ENCODE measurements at places on chromosomes 11 and 22.

DNA sequence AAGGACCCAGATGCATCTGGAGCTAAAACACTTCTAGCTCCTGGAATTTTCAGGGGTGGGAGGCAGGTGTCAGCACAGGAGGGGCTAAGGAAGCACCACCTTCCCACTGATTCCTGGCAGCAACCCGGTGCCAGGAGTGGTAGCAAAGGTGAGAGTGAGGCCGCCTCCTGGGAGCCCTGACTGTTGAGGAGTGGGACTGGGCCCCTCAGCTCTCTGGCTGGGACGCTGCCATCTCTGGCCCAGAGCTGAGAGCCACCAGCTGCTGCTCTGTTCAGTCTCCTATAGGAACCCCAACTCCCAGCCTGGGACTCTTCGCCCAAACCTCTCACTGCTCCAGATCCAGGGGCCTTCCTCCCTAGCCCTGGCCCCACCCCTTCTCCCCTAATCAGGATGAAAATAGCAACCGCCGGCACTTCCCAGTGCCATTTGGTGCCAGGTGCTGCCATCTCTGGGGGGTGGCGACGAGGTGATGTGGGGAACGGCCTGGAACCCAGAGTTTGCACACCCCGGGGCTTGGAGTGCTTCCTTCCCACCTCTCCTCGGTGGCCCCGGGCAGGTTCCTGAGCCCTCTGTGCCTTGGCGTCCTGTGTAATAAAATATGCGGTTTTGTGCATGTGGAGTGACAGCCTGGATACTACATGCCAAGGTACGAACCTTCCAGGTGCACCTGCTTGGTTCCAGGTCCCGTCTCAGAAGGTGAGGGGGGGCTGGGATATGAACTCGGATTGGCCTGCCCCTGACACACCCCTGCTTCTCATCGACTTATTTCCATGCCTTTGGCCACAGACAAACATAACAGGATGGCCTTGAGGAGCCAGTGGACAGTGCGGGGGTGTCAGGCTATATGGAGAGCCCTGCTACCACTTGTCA lies 35.7 kb upstream of the CELSR1 start:
- no peak for DNase-seq

GRCh38 chr11:86800076-86800959 lies at the start of gene PRSS23:
TSS of gene PRSS23 (plus strand) at chr11:86800542. CDS start at chr11:86807644, 7,102 bp downstream.
- peak; percentile 44 for DNase-seq

DNA sequence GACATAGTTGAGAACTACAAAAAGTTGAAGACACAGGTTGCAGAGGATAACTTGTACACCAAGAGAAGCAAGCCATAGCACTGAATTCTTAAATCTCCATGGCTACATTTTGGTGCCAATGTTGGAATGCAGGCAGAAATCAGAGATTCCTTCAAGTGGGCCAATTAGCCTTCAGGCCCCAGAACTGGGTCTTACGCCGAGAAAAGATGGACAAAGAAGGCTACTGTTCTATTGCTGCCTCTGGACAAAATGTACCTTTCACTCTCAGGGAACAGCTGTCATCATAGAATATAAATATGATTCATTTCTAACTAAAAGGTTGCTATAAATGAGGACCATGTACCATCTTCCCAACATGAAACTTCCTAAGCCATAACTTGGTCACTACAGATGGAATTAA lies 13.7 kb downstream of the TMEM216 start:
- DNase-seq: no peak

DNA sequence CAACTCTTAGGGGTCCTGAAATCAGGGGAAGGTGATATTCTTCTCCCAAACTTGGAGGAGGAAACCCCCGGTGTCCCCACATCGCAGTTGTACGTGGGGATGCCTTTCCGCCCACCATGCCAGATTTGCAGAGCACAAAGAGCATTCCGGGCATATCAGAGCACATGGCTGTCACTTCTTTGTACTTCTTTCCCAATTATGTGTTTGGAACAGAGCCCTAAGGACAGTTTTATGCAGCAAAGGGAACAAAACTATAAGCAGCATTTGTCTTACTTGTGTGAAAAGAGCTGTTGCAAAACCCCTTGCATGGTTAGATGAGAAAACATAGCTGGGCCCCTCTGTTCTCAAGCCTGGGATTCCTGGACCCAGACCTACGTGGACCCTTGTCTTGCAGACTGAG lies 41.2 kb downstream of the NTM start:
- DNase-seq: no peak

GRCh38 chr11:88284336-88285050 lies 53.0 kb downstream of the CTSC start:
- peak; percentile 19 for DNase-seq

- peak; percentile 56 for DNase-seq
Observed at GRCh38 chr22:23696326-23696851, 5.6 kb downstream of the RGL4 start.

- DNase-seq: peak; percentile 68
Observed at GRCh38 chr22:21876486-21877176, 9.2 kb upstream of the MAPK1 start.

DNA sequence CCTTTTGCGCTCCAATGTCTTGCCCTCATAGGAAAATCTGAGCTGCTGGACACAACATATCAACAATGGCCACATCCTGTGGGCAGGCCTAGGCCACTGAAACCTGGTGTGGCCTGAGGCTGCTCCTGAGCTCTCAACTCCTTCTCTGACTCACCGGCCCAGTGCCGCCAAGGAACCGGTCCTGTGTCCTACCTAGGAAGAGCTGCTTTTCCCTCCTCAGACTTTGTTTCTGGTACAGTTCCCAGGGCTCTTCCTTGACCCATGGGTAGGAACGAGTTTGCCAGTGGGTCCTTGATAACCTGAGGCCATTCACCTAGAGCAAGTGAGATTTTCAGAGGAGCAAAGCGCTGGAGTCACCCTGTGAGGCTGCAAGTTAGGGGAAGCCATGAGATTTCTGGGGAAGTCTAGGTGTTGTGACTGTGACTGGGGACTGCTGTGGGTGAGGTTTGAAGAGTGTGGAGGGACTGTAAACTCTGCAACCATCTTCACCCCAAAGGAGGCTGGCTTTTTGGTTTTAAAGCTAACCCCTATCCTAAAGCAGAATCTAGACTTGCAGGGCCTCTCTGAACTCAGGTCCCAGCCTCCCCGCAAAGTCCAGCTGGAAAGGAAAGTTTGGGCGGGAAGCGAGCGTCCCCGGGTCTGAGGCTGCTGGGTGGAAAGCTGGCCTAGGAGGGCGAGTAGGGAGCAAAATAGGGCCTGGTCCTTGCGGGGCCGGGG lies 12.0 kb upstream of the PAX6 start:
- DNase-seq: no peak

DNA sequence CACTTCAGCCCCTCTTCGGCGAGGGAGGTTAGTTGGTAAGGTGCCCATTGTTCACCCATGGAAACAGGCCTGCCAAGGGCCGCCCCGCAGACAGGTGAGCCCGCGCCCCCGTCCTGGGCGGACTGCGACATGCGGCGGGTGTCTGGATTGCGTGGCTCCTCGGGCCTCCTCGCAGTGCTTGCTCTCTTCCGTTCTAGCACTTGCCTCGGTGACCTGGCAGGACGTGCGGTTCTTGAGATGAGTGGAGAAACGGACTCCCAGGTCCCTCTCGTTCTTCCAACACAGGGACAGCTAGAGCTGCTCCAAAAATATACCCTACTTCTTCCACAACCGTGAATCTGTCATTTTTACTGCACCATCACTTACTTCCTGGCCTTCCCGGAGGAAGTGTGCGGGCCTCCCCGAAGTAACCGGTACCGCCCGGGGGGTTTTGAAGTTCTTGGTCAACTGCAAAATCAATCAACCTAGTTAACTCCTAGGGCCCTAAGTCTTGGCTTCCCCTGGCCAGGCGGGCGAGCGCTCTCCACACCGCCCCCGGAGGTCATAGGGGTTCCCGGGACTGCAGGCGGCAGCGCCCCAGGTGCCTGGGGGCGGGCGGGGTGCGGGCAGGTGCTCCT lies 745 bp upstream of the ZBTB44 start:
- no peak for DNase-seq

GRCh38 chr11:73218106-73218829 lies at the start of gene P2RY2:
TSS of gene P2RY2 (plus strand) at chr11:73218281. CDS start at chr11:73234160, 15,879 bp downstream.
- DNase-seq: no peak

GRCh38 chr22:23539135-23539838 lies 40.8 kb downstream of the IGLL1 start:
- peak; percentile 69 for DNase-seq

GRCh38 chr22:19595532-19595931 lies 71.3 kb upstream of the CLDN5 start:
- DNase-seq: no peak

- DNase-seq: no peak
Observed at GRCh38 chr11:76561245-76561644, 109.3 kb downstream of the LRRC32 start.

GRCh38 chr11:36343436-36343835 lies 47.3 kb downstream of the PRR5L start:
- no peak for DNase-seq

GRCh38 chr11:111540114-111540936 lies at the start of gene LAYN:
TSS of gene LAYN (plus strand) at chr11:111540720. CDS start at chr11:111540844, 124 bp downstream.
- DNase-seq: peak; percentile 62

DNA sequence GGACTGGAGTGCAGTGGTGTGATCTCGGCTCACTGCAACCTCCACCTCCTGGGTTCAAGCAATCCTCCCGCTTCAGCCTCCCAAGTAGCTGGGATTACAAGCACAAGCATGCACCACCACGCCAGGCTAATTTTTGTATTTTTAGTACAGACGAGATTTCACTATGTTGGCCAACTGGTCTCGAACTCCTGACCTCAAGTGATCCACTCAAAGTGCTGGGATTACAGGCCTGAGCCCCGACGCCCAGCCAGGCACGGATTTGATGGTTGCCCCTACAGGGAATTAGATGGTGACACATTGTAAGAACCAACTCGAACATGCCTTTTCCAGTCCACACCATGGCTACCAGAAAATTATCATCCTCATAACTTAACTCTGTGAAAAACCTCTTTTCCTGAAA lies 26.8 kb upstream of the RTL6 start:
- DNase-seq: no peak

GRCh38 chr22:48890693-48891554 lies 936.7 kb downstream of the BRD1 start:
- no peak for DNase-seq

DNA sequence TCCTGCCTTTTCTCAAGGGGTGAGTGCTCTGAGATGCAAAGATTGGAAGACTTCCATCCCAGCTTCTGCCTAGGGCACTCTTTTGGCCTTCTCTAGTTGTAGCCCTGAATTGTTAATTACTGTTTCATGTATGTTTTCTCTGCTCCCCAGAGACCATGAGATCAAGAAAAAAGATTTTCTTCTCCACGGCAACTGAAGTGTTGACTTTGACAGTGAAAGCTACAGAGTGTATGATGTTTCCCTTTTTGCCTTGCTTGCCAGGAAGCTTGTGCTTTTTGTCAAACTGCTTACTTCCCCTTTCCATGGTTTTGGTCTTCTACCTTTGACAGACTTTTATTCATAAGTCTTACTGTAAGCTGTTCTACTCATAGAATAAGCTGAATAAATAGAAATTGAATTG lies 23.3 kb upstream of the EIF3D start:
- DNase-seq: no peak

DNA sequence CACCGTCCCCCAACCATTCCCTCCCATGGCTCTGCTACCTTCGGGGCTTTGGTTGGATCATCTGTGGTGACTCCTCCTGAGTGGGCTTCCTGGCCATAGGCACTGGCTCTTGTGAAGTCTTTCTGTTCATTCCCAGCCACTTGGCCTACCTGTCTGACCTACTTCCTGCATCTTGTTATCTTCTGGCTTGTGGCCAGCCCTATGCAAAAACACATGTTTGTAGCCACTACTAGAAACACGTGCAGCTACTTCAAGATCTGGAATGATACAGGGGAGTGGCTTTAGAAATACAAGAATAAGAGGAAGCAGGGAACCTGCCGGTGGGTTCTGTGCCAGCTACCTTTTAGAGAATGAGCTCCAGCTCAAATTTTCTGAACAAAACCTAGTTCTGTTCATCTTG lies 20.9 kb downstream of the RCOR2 start:
- no peak for DNase-seq

- no peak for DNase-seq
Observed at GRCh38 chr11:117946156-117946841, 17.1 kb upstream of the TMPRSS13 start.

DNA sequence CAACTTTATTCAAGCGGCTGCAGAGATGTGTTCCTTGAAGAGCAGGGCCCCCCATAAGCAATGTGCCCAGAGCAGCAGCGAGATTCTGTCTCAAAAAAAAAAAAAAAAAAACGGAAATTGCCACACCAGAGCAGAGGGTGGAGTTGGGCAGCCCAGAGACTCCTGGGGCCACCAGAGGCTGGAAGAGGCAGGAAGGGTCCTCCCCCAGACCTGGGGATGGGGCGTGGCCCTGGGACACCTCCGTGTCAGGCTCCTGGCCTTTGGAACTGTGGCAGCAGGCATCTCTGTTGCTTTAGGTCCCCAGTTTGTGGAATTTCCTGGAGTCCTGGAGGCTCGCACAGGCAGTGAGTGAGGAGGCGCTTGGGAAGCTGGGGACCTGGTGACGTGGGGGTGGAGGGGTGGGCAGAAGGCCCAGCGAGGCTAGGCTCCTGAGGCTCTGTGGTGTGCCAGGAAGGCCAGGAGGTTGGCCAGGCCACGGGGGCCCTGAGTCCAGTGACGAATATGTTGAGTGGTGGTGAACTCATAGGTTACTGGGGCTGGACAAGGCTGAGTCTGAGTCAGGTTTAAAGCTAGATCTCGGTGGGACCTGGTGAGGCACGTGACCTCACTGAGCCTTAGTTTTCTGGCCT lies 735.6 kb downstream of the BRD1 start:
- no peak for DNase-seq

DNA sequence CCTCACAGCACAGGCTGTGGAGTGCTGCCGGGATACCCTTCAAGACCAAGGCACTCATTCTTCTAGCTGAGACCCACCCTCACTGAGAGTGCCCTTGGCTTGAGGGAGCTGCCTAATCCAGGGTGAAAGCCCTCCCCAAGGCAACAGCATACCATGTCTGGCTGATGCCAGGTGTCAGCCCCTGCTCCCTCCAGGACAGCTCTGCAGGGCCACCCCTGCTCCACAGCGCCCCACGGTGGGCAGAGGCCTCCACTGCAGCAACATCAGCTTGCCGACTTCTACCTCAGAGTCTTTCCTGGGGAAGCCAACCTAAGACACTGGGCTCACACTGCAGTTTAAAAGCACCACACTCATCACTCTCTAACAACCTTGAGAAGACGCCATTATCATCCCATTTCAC lies 29.0 kb downstream of the TTLL1 start:
- DNase-seq: no peak

Data from IMR-90 (cell line).